ENCODE measurements at places on chromosomes 4 and X.

- H3K4me1 ChIP-seq: no peaks in the 10 kb centered on the region
- H3K4me3 ChIP-seq: no peak overlapping the region
- no peak for DNase-seq
- H3K27ac ChIP-seq: no peak overlapping the region
- no peaks in the 10 kb centered on the region for H3K27me3 ChIP-seq
- no peaks in the 10 kb centered on the region for H3K36me3 ChIP-seq
These were observed 16.7 kb upstream of the RBM41 start for GRCh38 chrX:107135049-107135964.

- no peak for DNase-seq
- H3K27me3 ChIP-seq: no peaks in the 10 kb centered on the region
- H3K36me3 ChIP-seq: no peaks in the 10 kb centered on the region
- H3K27ac ChIP-seq: no peak overlapping the region
- no peaks in the 10 kb centered on the region for H3K4me1 ChIP-seq
These were observed 66.5 kb upstream of the TMEM184C start for GRCh38 chr4:147550626-147551246.

DNA sequence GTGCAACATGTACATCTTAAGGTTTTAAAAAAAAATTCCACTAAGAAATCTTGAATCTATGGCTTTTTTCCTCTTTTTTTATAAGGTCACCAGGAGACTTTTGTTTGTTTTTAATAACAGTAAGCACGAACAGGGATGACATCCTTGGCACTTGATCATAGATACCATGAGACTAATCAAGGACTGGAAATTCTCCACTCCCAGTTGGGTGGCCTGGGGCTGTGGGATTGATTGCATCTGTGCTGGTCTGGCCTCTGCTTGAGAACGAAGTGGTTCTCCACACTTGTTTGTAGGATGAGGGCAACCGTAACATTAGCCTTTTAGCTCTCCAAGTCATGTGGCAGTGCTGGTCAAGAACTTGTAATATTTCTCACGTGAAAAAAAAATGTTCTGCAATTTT lies 35.4 kb downstream of the SNX25 start:
- no peak for DNase-seq
- no peaks in the 10 kb centered on the region for H3K27me3 ChIP-seq
- H3K27ac ChIP-seq: no peak overlapping the region
- H3K36me3 ChIP-seq: 0 out of 2 replicates have a peak, but pooled peaks cover 3% of the 10 kb centered on the region
- H3K4me1 ChIP-seq: no peaks in the 10 kb centered on the region

DNA sequence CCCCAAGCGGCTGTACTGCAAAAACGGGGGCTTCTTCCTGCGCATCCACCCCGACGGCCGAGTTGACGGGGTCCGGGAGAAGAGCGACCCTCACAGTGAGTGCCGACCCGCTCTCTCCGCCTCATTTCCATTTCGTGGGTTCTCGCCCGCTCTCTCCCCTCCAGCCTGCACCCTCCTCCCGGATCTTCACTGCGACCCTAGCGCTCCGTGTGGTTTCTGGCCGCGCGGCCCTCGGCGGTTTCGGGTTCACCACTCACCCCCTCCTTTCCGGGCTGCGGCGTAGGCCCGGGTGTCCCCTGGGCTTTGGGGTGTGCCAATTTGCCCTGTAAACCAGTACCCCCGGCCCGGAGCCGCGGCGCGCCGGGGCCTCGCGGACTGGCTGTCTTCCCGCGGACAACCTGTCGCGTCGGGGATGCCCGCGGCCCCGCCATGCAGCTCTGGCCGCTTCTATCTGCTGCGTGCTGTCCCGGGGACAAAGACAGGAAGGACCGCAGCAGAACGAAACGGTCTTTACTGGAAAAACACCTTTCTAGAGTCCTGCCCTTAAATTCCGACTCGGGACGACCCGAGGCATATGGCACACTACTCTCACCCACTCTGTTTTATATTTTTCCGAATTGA lies 737 bp downstream of the FGF2 start:
- H3K27ac ChIP-seq: peak overlapping the region; percentile 97
- DNase-seq: peak; percentile 87
- no peaks in the 10 kb centered on the region for H3K27me3 ChIP-seq

- DNase-seq: no peak
- H3K36me3 ChIP-seq: no peaks in the 10 kb centered on the region
- no peak overlapping the region for H3K4me3 ChIP-seq
These were observed 72.0 kb downstream of the SMARCA5 start for GRCh38 chr4:143585548-143585947.

- no peaks in the 10 kb centered on the region for H3K36me3 ChIP-seq
- peak; percentile 92 for DNase-seq
- H3K27ac ChIP-seq: peak overlapping the region; percentile 74
- H3K4me3 ChIP-seq: peak overlapping the region; percentile 81
- 0 out of 2 replicates have a peak, but pooled peaks cover 9% of the 10 kb centered on the region for H3K4me1 ChIP-seq
These were observed 452 bp upstream of the GK start for GRCh38 chrX:30652527-30653414.

GRCh38 chr4:79872738-79873137 lies 200.3 kb downstream of the ANTXR2 start:
- H3K4me3 ChIP-seq: no peak overlapping the region
- H3K27me3 ChIP-seq: no peaks in the 10 kb centered on the region
- H3K27ac ChIP-seq: no peak overlapping the region
- H3K36me3 ChIP-seq: no peaks in the 10 kb centered on the region
- no peak for DNase-seq

DNA sequence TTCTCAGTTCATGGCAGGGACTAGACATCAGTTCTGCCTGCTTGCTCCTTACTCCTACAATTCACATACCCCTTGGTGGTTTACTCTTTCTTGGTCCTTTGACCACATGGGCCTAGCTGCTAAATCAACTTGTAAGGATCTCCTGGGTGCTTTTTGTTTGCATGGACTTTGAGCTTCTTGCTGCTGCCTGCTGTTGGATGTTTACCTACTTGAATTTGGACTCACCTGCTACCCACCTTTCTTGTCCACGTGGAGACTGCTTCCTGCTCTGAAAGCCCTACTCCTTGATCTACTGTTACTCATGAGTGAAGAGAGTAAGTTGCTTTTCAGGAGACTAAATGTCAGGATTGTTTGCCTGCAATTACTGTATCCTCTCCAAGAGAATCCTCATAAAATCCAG lies 15.2 kb upstream of the ARHGAP24 start:
- no peak overlapping the region for H3K27ac ChIP-seq
- H3K27me3 ChIP-seq: no peaks in the 10 kb centered on the region
- H3K4me1 ChIP-seq: no peaks in the 10 kb centered on the region
- H3K36me3 ChIP-seq: no peaks in the 10 kb centered on the region
- no peak for DNase-seq

GRCh38 chr4:15262396-15262795 lies 165.4 kb upstream of the C1QTNF7 start:
- H3K27me3 ChIP-seq: no peaks in the 10 kb centered on the region
- H3K4me3 ChIP-seq: no peak overlapping the region
- H3K27ac ChIP-seq: no peak overlapping the region
- no peak for DNase-seq

DNA sequence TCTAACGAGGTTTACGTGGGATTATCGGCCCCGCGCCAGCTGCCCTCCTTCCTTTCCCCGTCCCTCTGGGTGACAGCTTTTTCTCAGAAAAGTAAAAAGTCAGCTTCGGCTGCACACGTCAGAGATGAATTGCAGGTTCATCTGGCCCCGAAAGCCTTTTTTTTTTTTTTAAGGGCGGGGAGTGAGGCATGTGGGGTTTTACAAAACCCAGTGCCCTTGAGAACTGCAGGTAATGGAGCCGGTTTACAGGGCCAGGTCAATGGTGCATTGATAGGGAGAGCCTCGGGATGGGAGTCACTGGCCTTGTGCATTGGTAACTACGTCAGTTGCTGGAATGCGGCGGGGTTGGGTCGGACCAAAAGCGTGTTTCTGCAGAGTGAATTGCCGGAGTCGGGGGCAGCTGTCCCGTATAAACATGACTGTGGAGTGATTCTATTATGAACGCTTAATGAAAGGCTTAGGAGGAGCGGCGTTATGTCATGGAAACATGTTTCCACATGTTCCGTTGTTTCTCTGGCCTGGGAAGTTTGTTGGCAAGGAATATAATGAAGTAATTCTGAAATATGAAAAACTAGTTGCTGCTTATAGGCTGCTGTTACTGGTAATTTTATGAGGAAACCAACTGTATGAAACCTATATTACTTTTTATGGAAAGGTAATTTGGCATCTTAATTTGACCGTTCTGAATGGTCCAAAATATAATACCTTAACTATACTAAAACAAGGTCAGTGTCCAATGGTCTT lies 1.1 kb downstream of the HSPA4L start:
- H3K27me3 ChIP-seq: no peaks in the 10 kb centered on the region
- H3K4me1 ChIP-seq: peaks cover 26% of the 10 kb centered on the region
- peak overlapping the region; percentile 49 for H3K27ac ChIP-seq
- peak; percentile 52 for DNase-seq
- peak overlapping the region; percentile 80 for H3K4me3 ChIP-seq
- H3K36me3 ChIP-seq: 0 out of 2 replicates have a peak, but pooled peaks cover 6% of the 10 kb centered on the region

GRCh38 chr4:113827285-113827684 lies 65.7 kb upstream of the CAMK2D start:
- DNase-seq: no peak
- no peaks in the 10 kb centered on the region for H3K36me3 ChIP-seq
- no peak overlapping the region for H3K27ac ChIP-seq
- no peak overlapping the region for H3K4me3 ChIP-seq

DNA sequence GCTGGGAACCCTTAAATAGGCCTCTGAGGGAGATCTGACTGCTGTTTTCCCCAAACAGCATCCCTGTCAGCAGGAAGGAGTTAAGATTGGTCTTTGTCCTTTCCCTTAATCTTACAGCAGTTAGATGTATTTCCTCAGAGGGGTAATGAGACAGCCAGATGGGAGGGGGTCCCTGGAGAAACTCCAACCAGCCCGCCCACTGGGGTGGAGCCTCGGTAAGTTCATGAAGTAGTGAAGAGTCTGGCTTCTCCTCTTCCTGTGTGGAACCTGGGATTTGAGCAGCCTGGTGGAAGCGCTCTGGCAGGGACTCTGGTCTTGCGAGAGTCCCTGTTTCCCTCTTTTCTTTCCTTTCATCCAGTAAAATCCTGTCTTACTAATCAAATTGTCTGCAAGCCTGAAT lies 330.0 kb downstream of the TLL1 start:
- H3K4me3 ChIP-seq: no peak overlapping the region
- H3K4me1 ChIP-seq: no peaks in the 10 kb centered on the region
- H3K36me3 ChIP-seq: no peaks in the 10 kb centered on the region

- H3K4me1 ChIP-seq: no peaks in the 10 kb centered on the region
- H3K36me3 ChIP-seq: no peaks in the 10 kb centered on the region
- no peak overlapping the region for H3K4me3 ChIP-seq
- no peaks in the 10 kb centered on the region for H3K27me3 ChIP-seq
- no peak overlapping the region for H3K27ac ChIP-seq
These were observed 170.6 kb upstream of the FAM9B start for GRCh38 chrX:9204560-9204959.

GRCh38 chrX:153885208-153885787 lies 675 bp downstream of the L1CAM start:
- DNase-seq: no peak
- peaks cover 42% of the 10 kb centered on the region for H3K27me3 ChIP-seq
- H3K36me3 ChIP-seq: no peaks in the 10 kb centered on the region
- no peak overlapping the region for H3K27ac ChIP-seq
- no peaks in the 10 kb centered on the region for H3K4me1 ChIP-seq
- no peak overlapping the region for H3K4me3 ChIP-seq

- no peaks in the 10 kb centered on the region for H3K27me3 ChIP-seq
- no peak overlapping the region for H3K4me3 ChIP-seq
These were observed 70.7 kb upstream of the RPS6KA6 start for GRCh38 chrX:84258708-84259107.

DNA sequence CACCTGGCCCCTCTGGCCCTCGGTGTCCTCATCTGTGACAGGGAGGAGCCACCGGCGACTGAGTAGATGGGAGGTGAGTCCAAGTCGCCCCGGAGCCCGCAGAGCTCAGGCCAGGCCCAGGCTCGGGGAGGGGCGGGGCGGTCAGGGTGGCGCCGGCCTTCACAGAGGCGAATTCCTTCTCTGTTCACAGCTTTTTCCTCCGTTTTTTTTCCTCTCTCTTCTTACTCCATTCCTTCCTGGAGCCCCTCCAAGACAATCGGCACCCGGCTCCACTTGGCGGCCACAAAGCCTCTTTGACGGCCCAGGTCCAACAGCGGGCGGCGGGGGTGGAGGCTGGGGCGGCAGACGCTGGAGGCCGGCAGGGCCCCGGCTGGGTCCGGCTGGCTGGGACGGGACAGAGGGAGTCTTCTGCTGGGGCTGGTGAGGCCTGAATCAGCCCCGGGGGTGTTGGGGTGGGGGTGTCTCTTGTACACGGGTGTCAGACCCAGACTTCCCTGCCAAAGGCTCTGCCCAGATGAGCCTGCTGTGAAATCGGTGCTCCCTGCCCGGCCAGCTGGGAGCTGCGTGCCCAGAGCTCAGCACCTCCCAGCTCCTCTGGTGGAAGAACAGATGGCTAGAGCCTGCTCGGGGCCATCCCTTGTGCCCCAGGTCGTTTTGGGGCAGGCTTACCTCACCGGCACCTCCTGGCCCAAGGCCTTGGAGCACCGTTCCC lies 22.6 kb downstream of the FGFRL1 start:
- DNase-seq: no peak
- H3K4me3 ChIP-seq: no peak overlapping the region
- H3K27ac ChIP-seq: no peak overlapping the region
- H3K4me1 ChIP-seq: no peaks in the 10 kb centered on the region
- H3K27me3 ChIP-seq: no peaks in the 10 kb centered on the region
- no peaks in the 10 kb centered on the region for H3K36me3 ChIP-seq

DNA sequence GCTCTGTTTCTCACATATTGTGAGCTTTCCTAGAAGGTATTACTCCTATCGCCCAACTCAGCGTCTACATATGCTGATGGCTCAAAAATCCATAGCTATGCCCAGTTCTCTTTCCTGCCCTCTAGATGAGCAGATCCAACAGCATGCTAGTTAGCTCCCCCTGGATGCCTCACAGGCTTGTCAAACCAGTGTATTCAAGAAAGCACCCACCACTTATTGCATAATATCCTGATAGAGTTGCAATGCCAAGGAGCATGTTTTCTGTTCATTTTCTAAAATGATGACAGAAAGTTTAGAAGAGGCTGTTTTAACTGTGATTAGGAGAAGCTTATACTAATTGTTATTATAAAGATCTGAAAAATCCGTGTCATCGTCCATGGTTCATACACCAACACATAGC lies 1.9 kb upstream of the PACRGL start:
- H3K4me3 ChIP-seq: no peak overlapping the region
- no peak for DNase-seq
- H3K27me3 ChIP-seq: no peaks in the 10 kb centered on the region
- no peak overlapping the region for H3K27ac ChIP-seq
- H3K36me3 ChIP-seq: no peaks in the 10 kb centered on the region
- no peaks in the 10 kb centered on the region for H3K4me1 ChIP-seq

- peak overlapping the region; percentile 100 for H3K27ac ChIP-seq
- H3K27me3 ChIP-seq: no peaks in the 10 kb centered on the region
- H3K4me1 ChIP-seq: peaks cover 29% of the 10 kb centered on the region
- peak; percentile 81 for DNase-seq
- peak overlapping the region; percentile 62 for H3K4me3 ChIP-seq
- H3K36me3 ChIP-seq: no peaks in the 10 kb centered on the region
These were observed 9.4 kb downstream of the TCEANC start for GRCh38 chrX:13662355-13662791.
